Posterior cingulate gyrus (tissue), 11 donors: ENCODE measurements at places on chromosomes 3 and 15.

GRCh38 chr3:95351158-95351557 lies 1288.3 kb downstream of the NSUN3 start:
- no peak for DNase-seq

DNA sequence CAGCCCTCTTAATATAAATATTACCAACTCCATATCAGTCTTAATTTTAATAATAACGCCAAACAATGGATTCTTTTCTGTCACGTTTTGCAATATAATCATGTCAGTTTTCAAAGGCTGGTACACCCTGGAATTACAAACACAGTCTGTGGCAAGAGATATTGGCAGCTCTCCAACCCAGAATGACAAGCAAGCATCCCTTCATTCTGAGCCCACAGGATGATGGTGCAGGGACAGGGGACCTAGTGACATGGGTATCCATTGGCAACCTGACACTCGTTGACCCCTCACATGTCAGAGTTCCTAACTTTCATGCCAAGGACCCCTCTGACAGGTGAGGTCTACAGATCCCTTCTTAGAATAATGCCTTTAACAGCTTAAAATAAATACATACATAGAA lies 154.5 kb upstream of the TSC22D2 start:
- no peak for DNase-seq

DNA sequence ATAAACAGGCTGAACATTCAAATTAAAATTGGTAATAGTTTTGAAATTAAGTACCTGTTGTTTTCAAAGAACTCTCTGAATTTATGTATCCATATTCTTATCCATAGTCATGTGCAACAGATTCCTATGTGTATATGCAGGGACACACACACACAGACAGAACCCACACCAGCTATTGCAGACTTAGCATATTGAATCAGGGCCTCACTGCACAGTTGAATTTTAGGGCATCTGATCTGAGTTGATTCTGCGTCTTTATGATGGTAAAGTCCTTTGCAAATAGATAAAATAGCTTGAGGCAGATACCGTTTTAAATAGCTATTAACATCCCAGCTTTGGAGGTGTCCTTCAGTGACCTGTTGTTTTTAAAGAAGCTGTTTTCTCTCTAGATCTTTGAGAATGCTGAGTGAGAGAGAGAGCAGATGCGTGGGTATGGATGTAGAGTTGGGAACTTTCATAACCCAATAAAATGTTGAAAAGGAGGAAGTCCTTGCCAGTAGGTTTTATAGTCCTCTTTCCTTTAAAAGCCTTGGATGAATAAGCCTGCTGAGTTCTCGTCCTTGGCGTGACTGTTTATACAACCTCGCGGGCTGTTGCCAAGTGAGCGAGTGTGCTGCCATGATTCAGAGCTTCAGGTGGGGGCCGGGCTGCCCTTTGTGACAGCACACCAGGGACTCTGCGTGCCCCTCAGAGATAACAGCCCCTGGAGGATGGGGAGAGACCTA lies 18.3 kb downstream of the MYZAP start:
- no peak for DNase-seq

DNA sequence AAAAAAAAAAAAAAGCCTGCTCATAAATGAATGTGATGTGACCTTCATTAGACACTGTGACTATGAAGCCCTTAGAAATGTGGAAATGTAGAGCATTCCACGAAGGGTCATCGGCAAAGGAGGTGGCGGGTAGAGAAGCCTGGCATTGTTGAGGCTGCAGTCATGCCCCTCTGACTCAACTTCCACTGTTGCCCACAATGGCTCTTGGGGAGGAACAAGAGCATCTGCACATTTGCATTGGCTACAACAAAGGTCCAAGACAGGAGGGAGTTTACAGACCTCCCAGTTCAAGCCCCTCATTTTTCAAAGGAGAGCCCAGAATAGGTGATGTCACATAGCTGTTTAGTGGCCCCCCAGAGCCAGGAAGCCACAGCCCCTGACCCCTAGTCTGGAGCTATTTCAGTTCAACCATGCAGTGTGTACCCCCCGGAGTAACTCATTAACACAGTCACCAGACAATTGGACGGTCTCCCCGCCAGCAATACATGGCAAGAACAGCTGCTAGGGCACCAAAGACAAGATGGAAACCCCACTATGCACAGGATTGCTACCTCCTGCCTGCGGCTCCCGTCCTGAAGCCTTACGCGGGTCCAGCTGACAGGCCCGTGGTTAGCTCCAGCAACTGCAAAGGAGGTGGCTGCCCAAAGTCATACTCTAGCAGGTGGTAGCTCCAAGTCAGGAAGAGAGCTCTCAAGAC lies 56.2 kb downstream of the SH3BP5 start:
- peak; percentile 81 for DNase-seq

DNA sequence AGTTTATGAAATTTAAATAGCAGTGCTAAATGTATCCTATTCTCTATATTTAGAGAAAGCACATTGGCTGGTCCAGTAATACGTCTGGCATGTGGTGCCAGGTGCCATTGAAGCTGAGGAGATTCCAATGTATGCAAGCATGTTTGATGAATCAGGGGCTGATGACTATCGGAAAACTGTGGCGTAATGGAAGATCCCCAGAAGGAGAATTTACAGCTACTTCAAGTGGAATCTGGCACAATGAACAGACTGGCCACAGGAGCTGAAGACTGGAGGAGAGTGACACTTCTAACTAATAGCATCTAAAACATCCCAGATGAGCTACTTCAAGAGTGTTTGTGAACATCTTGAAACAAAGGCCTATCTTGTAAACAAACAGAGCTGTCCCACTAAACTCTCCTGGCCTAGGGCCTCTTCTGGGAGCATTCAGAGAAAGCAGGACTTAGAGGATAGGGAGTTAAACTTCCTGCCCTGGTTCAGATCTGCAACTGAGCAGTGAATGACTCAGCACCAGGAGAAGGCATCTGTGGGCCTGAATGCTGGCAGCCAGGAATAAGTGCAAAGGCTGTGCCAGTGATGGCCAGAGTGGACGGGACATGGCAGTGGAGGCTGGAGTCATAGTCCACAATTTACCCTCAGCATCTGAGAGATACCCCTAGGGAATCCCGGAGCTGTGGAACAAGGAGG lies 15.2 kb upstream of the ACTC1 start:
- no peak for DNase-seq

GRCh38 chr3:45896956-45897355 lies 10.6 kb downstream of the CCR9 start:
- DNase-seq: no peak

GRCh38 chr15:29056839-29057450 lies 171.2 kb downstream of the APBA2 start:
- DNase-seq: no peak

GRCh38 chr3:193744048-193744821 lies 151.2 kb downstream of the OPA1 start:
- no peak for DNase-seq

DNA sequence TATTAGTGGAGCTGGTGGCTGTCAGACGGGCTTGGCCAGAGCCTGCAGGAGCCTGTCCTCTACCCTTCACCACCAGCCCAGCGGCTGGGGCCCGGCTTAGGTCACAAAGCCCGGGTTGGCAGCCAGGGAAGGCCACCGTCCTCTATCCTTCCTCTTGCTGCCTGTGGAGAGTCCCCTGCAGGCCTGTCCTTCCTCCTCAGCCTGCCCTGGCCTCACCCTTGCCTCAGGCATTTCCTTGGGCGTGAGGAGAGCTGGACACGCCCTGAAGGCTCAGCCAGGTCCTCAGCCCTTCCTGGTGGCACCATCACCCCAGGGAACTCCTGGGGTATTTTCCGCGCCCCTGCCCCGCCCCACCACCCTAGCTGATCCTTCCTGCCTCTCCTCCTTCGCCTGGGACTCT lies 7.7 kb downstream of the CHAC1 start:
- no peak for DNase-seq

DNA sequence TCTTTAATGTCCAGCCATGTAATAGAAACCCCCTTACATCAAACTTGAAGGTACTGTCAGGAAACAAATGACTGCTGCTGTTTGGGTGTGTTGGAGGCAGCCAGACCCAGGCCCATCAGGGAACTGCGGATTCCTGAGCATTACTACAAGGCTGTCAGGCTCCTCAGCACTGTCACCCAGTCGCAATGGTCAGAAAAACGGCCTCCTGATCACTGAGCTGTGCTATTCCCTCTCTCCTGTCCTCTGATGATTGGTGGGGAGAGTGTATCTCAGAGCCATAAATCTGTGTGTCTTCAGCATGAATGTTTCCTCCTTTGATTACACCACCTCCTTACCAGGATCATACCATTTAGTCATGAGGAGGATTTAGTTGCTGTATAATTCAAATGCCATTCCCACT lies 135.2 kb upstream of the GADL1 start:
- no peak for DNase-seq

GRCh38 chr3:69290006-69290405 lies 95.9 kb downstream of the FRMD4B start:
- no peak for DNase-seq

DNA sequence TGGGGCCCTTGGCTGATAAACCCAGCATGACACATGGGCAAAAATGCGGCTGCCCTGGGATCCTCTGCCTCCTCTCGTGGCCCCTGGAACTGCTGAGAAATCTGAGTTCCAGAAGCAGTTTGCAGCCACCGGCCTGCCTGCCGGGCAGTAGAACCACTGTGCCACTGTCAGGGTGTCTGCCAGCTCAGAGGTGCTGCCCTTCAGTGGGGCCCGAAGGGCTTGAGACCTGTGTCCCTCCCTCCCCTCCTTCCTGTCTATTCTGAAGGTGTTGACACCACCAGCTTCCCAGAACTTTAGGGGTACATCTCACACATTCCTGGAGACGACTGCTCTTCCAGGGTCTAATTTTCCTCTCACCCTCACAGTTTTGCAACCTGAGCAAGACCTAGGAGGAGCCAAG lies 88.2 kb upstream of the POMGNT2 start:
- no peak for DNase-seq

DNA sequence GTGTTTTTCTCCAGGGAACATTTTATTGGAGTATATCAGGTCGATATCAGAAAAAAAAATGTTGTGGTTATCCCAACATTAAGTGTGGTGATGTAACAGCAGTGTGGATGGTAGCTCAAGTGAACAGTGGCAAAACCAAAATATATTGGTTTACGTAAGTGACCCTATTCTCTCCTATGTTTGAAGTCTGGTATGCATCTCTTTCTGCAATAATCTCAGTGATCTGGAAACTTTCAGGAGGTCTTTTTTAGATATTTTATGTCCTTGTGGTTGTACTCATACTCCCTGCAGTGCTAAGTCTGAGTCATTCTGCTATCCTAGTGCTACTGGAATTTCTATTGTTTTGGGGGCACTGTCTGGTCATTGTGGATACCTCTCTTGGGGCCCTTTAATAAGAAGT lies 137.9 kb downstream of the SNRPN start:
- no peak for DNase-seq
